Suppressor macrophage treated with lipopolysaccharide for 4 hours (primary cell): ENCODE measurements at places on chromosomes 7 and 10.

GRCh38 chr7:98234429-98235147, 17.4 kb downstream of the TECPR1 start:
- no peak for DNase-seq

DNA sequence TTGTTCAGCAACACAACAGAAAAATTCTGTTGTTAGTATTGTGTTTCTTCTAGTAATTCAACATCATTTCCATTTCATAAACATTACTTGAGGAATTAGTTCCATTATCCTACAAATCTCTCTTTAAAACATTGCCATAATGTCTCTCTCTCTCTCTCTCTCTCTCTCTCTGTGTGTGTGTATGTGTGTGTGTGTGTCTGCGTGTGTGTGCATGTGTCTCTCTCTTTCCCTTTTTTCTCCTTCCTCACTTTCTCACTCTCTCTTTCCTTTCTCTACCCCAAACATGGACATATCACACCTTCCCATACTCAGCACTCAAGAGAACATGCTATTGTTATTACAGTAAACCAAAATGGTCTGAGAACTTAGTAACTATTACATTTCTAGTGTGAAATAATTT, 16.6 kb downstream of the LRRTM3 start:
- DNase-seq = no peak

DNA sequence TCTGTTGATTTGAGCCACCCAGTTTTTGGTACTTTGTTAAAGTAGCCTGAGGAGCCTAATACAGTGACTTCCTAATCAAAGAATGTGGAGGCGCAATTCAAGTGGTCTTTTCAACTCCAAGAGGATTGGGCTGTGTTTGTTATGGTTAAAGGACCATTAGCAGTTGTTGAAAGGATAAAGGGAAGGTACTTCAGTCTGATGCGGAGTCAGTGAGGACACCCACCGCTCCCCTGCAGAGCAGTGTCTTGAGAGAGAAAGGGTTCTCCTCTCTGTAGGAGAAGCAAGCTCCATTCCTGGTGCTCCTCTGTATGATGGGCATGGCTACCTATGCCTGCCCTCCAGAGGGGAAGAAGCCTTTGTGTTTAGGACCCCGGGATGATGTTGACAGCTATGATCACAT, 590.6 kb upstream of the C7orf33 start:
- no peak for DNase-seq

GRCh38 chr10:103750836-103751235, 104.5 kb downstream of the SH3PXD2A start:
- DNase-seq = no peak

- no peak for DNase-seq
These were observed 85.9 kb downstream of the CD36 start for GRCh38 chr7:80724249-80724871.

DNA sequence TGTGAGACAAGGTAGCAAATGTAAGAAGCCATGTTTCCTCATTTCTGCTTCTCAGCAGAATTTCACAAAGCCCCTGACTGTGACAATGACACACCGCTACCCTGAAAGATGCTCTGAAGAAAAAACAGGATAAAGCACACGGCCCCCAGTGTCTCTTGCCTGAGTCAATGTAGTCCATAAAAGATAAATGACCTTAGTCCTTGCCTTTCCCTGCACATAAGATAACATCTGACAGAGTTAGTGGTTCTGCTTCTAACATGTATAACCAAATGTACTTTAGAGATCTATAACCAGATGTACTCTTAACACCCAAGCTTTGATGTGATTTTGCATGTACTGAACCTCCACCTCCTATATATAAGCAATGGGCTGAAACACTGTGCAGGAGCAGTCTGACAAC, 3.0 kb upstream of the SND1 start:
- no peak for DNase-seq

DNA sequence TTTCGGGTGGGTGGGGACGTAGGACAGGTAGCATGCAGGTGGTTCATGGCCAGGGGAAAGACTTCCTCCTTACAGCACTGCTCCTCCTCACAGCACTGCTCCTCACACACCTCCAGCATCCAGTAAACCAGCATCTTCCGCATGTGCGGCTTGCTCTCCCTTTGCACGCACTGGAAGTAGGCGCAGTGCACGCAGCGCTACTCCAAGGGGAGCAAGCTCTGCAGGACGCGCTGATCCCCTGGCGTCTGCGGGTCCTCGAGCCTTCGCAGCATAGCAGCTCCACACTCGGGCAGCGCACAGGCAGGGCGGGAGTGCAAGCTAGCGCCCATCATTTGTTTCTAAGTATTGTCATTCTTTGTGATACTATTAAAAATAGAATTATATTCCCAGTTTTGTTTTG, 30.5 kb upstream of the MAP3K8 start:
- DNase-seq = no peak

DNA sequence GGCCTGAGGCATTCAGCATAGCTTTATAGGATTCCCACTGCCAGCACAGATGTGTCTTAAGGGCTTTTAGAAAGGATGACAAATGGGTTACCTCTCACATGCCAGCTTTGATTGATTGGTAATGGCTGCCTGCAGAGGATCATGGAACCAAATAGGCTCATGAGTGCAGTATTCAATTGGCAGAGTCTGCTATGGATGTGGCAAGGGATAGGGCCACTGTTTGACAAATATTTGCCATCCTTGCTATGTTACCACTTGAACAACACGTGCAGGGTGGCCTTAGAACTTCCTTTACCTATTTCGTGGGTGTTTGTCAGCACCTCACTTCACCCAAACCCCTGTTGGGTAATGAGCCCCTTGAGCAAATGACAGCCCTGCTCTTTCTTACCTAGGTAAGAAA, 139.2 kb downstream of the C10orf105 start:
- DNase-seq = no peak

DNA sequence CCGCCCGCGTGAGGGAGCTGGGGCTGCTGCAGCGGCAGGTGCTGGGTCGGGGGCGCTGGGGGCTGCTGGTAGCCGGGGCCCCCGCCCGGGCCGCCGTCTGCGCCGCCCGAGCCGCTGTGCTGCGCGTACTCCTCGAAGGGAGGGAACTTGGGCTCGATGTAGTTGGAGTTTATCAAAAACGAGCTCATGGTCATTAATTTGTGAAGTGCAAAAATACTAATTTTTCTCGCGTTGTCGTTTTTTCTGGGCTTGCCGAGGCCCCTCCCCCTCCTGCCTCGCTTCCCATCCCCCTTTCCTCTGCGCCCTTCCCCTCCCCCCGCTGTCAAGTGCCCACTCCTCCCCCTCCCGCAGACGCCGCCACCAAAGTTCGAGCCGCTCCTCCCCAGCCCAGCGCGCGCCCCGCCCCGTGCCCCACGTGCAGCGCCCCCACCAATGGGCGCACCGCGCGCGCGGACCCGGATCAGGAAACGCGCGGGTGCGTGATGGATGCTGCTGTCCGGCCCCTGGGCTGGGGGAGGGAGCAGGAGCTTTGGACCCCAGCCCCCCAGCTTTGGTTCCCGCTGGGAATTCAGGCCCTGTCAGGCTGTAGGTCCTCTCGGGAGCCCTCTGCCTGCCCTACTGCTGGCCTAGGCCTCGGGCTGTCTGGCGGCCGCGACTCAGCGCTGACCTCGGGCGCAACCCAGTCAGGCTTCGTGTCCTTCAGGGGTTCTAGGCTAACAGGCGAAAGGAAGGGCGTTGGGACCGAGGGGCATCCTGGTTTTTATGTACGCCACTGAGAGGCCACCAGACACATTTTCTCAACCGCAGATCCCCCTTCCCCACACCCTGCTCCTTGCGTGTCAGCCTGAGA, at the start of gene HOXA4:
TSS of gene HOXA4 (minus strand) at position 218 of the 850 bp plus-strand sequence. CDS start at position 194, 24 bp downstream.
- DNase-seq = peak; percentile 91

DNA sequence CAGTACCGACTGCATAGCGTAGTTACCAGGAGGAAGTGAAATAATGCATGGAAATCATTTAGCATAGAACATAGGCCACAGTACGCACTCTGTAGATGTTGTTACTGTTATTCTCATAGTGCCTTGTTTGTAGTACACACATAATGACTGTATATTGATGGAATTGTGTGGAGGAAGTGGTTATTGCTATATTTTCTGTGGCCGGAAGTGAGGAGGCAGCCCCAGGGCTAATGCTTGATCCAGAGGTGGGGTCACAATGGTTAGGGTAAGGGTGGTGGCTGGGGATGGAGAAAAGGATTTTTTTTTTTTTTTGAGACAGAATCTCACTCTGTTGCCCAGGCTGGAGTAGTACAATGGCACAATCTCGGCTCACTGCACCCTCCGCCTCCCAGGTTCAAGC, 4.5 kb upstream of the MGAM start:
- peak; percentile 20 for DNase-seq

GRCh38 chr7:152663931-152664330, 12.0 kb downstream of the XRCC2 start:
- DNase-seq = no peak

GRCh38 chr10:19828278-19829049, 12.2 kb downstream of the PLXDC2 start:
- peak; percentile 51 for DNase-seq

- DNase-seq = no peak
These were observed 24.6 kb downstream of the ARHGAP22 start for GRCh38 chr10:48580236-48580635.
